ENCODE measurements at places on chromosomes 4 and X. TPM values are rescaled to one million over a fixed set of nuclear protein-coding genes. Genes with fewer than 3 reads are reported as not detected.

DNA sequence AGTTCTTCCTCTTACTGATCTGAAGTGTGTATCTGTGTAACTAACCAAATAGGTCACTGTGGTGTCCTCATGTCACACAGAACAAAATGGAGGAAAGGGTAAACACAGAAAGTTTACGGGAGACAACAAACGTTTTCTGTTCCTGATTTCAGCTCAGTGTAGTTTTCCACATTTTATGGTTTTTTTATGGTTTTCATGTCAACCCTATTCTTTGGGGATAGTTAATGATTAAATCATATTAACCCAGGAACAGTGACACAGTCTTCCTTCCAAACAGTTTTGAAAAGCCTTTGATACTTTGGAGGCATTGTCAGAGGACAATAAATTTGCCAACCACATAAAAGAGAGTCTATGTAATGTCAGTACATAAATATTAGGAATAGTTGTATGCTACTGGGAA lies 4.2 kb downstream of the LNX1 start:
- DNase-seq, result no peak

DNA sequence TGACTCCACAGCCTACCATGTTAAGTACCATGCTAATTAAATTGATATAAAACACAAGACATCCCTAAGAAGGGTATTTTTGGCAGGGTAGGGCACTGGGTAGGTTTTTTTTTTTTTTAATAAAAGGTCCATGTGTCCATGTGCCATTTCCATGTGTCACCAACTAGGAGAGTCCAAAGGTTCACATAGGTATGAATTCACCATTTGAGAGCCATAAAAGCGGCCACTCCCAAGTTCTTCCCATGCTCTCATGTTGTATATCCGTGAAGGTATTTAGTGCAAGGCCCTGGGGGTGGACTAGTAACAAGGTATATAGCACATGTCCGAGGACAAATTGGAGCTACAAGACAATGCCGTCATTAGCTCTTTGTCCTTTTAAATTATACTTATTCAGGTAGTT lies 107.3 kb downstream of the PDE5A start:
- DNase-seq, result no peak

GRCh38 chr4:82842593-82842992 lies 44.0 kb upstream of the SCD5 start:
- peak; percentile 53 for DNase-seq

Gene PAGE3
- not detected for total RNA-seq

Gene RBM46
- not detected for total RNA-seq
